Hematopoietic multipotent progenitor cell treated with erythropoietin and hydrocortisone succinate and interleukin-3 and kit ligand, for 4 days (in vitro differentiated cells): ENCODE measurements at places on chromosomes 11 and 22.

DNA sequence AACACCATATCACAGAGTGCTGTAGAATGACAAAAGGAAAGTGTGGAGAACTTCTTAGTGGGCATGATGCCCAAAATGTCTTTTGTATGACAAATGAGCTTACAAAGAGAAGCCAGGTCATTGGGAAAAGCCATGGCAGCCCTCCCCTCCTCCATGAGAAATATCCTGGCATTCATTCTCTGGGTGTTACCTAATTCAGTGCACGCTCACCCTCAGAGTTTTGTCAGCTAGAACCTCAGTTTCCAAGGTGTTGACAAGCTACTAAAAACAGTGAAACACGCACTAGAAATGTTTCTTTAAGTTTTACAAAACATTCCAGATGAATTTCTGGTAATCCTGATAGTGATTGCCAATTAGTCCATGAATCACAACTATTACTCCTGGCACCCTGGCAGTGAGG is 105.4 kb upstream of the FSHB start:
- DNase-seq, result no peak

GRCh38 chr22:20237480-20238440 is 30.4 kb downstream of the RTN4R start:
- peak; percentile 8 for DNase-seq

- DNase-seq, result no peak
Observed at GRCh38 chr22:19304547-19304946, 13.0 kb upstream of the CLTCL1 start.

DNA sequence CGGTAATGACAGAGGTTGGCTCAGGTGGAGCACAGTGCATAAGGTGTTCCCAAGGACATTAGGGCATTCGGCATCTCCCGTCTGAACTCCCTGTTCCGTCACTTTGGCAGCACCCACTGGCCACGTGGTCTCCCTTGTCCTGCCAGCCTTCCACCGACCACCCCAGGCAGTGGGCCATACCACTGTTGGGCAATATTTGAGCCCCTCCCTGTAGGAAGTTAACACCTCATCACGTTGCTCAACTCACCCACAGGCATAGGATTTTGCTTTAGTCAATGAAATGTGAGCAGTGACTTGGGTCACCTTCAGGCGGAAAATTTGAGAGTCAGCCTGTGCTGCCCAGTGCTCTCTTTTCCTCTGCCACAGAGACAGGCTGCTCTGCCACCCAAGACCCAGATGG is 44.0 kb downstream of the SERPINH1 start:
- no peak for DNase-seq

DNA sequence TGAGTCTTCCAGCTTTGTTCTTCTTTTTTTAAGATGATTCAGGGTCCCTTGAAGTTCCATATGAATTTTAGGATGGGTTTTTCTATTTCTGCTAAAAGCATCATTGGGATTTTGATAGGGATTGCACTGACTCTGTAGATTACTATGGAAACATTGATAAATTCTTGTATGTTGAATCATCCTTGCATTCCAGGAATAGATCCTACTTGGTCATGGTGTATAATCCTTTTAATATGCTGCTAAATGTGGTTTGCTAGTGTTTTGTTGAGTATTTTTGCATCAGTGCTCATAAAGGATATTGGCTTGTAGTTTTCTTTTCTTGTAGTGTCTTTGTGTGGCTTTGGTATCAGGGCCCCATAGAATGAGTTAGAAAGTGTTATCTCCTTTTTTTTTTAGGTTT is 34.9 kb upstream of the PHOX2A start:
- no peak for DNase-seq

- no peak for DNase-seq
Observed at GRCh38 chr11:74373382-74373781, 24.9 kb downstream of the PGM2L1 start.

DNA sequence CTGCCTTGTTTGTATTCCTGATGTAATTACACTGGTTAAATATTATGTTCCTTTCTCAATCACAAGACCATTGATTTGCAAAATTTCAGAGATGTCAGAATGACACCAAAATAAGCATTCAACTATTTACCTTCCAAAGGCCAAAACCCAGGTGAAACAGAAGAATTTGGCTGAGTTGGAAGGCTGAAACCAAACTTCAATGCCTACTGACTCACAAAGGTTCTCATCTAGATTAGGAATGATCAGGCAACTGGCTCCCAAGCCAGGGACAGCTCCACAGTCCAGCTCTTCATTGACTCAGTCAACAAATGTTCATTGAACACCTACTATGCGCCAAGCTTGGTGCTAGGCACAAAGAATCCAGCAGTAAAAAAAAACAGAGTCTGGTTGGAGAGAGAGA is 13.4 kb upstream of the SLC35C1 start:
- DNase-seq, result no peak

DNA sequence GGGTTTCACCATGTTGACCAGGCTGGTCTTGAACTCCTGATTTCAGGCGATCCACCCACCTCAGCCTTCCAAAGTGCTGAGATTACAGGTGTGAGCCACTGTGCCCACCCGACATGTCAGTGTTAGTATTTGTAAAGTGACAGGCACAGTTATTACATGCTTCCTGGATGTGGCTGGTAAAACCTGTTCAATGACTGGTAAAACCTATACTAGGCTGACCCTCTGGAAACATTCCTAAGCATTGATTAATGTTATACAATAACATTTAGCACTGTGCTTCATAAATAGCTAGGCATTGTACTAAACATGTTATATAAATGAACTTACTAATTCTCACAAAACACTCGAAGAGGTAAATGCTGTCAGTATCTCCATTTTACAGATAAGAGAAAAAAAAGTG is 20.9 kb upstream of the JHY start:
- DNase-seq, result no peak

GRCh38 chr11:126897430-126897829 is 103.1 kb downstream of the KIRREL3 start:
- DNase-seq, result no peak

GRCh38 chr11:123475469-123475868 is 45.4 kb downstream of the GRAMD1B start:
- no peak for DNase-seq
